ENCODE measurements at places on chromosomes 1 and 21.

DNA sequence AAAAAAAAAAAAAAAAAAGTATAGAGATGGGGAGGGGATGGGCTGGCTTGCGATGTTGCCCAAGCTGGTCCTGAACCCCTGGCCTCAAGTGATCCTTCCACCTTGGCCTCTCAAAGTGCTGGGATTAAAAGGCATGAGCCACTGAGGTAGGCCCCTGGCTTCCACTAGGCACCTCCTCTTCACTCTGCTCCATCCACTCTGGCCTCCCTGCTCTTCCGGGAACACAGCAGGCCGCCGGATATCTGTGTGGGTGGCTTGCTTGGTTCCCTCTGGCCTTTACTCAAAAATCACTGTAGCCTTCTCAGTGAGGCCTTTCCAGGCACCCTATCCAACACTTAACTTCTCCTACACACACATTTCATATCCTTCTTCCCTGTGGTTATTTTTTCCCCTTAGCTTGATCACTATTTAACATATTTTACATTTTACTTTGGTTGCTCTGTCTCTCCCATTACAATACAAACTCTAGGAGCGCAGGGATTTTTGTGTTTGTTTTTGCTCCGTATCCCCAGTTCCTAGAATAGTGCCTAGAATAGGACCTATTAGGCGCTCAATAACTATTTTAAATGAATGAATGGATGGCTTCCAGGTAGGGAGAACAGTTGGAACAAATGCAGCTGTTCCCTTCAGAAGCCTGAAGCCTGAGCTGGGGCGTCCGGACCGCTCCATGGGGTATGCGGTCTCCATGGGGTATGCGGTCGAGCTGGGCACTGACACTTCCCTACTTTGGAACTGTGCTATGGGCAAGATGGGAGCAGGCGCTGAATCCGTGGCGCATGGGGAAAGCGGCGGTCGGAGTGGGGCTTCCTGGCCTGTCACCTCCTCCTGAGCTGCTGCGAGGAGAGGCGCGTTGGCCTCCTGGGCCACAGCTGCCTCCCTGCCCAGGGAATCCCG is 46.7 kb downstream of the H3-3A start:
- peak overlapping the region; percentile 71 for H3K4me3 ChIP-seq
- no peaks in the 10 kb centered on the region for H3K36me3 ChIP-seq
- no peak for DNase-seq
- peak overlapping the region; percentile 95 for H3K27ac ChIP-seq
- peaks cover 20% of the 10 kb centered on the region for H3K4me1 ChIP-seq
- H3K27me3 ChIP-seq = no peaks in the 10 kb centered on the region

GRCh38 chr1:48659801-48660200 is 116.9 kb downstream of the BEND5 start:
- no peaks in the 10 kb centered on the region for H3K27me3 ChIP-seq
- no peak overlapping the region for H3K27ac ChIP-seq
- no peak overlapping the region for H3K4me3 ChIP-seq
- H3K36me3 ChIP-seq = no peaks in the 10 kb centered on the region

GRCh38 chr1:24374891-24375786 is 38.4 kb downstream of the STPG1 start:
- H3K27ac ChIP-seq = peak overlapping the region; percentile 21
- peaks cover 3% of the 10 kb centered on the region for H3K4me1 ChIP-seq
- no peaks in the 10 kb centered on the region for H3K27me3 ChIP-seq
- H3K4me3 ChIP-seq = no peak overlapping the region
- DNase-seq = no peak
- H3K36me3 ChIP-seq = no peaks in the 10 kb centered on the region

- DNase-seq = no peak
- no peak overlapping the region for H3K4me3 ChIP-seq
- no peaks in the 10 kb centered on the region for H3K36me3 ChIP-seq
- H3K27me3 ChIP-seq = no peaks in the 10 kb centered on the region
- peaks cover 10% of the 10 kb centered on the region for H3K4me1 ChIP-seq
These were observed 5.9 kb downstream of the RGS16 start for GRCh38 chr1:182598296-182598695.

Measured in vagina (tissue), 2 donors.